ENCODE measurements at places on chromosomes 16 and 17. TPM values are rescaled to one million over a fixed set of nuclear protein-coding genes. Genes with fewer than 3 reads are reported as not detected.
A peak's percentile ranks its signal among the peaks of the same experiment; 100 is the strongest.

Gene SOCS1
- total RNA-seq = 9.0 TPM

Gene MYO15B
- 121 TPM for total RNA-seq

Gene SLC5A2
- total RNA-seq = 0.44 TPM

Gene ABCC12
- 1.6 TPM for total RNA-seq

Gene KRT36
- total RNA-seq = not detected

Gene GCSH
- 22.1 TPM for total RNA-seq

Gene CDK3
- 13.0 TPM for total RNA-seq

Gene PYDC1
- total RNA-seq = not detected

DNA sequence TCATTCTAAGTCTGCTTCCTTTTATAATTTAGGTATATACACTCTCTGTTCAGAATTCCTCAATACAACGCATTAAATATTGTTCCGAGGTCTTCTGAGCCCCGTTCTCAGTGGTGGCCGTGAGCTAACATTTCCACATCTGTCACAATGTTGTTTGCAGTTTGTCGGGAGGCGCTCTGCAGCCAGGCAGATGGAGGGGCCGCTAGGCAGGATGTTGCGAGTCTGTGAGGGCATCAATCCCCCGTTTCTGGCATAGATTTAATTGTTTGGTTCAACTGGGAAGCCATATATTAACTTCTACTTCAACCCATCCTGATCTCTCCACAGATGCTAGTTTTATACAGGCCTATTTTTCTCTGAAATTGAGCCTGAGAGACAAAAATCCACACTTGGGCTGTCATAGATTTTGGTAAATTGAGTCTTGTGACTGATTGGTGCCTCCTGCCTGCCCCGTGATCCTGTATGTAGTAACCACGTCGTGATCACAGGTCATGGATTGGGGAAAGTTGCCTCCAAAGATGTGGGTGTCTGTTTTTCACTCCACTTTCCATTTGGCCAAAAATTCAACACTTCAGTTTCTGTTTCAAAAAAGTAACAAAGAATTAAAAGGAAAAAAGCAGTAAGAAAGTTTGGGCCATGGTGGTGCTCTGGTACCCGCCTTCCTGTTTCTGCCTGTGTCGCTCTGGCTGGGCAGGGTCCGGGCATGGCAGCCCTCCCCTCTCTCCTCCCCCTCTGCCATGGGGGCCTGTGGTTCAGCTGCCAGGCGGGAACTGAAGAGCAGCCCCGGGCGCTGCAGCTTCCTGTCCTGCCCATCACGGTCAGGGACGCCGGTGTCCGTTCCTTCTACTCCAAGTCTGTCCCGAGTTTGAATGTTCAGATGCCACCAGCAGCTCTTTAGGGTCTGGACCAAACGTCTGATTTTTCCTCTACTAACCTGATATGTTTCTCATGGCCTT lies 41.5 kb downstream of the RPTOR start:
- no peak for DNase-seq

GRCh38 chr17:19306160-19307111 lies 56.1 kb downstream of the B9D1 start:
- DNase-seq = no peak

DNA sequence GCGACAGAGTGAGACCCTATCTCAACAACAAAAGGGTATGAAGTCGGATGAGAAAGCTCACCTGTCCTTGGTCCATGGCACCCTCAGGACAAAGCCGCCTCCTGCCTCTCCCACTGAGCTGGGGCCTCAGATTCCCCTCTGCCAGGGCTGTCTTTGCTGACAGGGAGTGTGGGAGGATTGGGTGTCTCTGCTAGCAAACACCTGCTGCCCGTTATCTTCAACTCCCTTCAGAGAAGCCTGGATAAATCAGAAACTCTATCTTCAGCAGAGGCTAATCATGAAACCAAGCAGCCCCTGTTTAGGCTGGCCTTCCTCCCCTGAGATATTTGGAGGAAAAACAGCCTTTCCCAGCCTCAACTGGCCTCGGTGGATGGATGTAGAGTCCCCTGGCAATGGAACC lies 36.3 kb upstream of the CDH1 start:
- DNase-seq = no peak

DNA sequence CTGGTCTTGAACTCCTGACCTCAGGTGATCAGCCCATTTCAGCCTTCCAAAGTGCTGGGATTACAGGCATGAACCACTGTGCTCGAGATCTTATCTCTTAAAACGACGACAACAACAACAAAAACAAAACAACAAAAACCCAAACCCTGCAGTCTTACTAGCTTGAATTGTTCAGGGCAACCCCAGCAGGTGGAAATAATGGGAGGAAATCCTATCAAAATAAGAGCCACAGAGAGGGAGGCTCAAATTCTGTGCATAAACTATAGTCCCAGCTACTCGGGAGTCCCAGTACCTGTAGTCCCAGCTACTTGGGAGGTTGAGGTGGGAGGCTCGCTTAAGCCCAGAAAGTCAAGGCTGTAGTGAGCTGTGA lies 16.5 kb upstream of the ATP6V0A1 start:
- DNase-seq = no peak

DNA sequence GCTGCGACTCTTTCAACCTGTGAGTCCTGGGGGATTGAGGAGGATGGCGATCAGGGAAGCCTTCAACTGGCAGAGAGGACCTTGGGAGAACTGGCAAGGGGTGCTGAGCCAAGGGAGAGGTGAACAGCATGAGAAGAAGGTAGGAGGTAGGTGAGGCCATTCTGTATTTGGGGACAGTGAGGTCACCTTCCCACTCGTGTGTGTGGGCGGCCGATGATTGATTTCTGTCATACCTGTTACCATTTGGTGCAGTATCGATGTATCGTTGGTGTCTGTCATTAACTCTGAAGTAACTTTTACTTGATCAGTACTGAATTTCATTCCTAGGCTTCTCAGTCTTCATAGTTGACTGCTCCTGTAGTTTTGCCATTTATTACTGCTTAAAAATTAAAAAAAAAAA lies 3.8 kb downstream of the ARSG start:
- DNase-seq = no peak

- no peak for DNase-seq
Observed at GRCh38 chr17:32279891-32280716, 14.5 kb downstream of the RHBDL3 start.

DNA sequence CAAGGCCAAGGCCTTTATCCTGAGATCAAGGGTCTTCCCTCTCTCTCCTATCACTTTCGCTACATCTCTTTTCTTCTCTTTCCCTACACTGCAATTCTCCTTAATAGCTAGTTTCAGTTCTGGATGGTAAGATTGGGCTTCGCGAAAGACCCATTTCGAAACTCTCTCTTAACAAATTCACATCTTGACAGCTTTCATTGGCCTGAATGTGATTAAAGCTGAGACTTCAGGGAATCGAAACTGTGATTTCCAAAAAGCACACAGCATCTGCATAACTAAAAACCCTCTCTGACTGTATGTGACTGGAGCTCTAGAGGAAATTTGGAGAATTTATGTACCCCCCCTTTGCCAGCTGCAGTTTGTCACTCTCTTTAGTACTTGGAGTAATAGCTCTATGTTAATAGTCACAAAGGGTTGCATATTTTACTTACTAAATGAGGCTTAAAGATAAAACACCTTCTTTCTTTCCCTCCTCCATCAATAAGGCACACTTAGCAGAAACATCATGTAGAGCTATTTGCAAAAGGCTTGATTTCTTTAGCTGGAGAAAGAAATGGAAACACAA lies 105.3 kb upstream of the FAM20A start:
- DNase-seq = no peak

DNA sequence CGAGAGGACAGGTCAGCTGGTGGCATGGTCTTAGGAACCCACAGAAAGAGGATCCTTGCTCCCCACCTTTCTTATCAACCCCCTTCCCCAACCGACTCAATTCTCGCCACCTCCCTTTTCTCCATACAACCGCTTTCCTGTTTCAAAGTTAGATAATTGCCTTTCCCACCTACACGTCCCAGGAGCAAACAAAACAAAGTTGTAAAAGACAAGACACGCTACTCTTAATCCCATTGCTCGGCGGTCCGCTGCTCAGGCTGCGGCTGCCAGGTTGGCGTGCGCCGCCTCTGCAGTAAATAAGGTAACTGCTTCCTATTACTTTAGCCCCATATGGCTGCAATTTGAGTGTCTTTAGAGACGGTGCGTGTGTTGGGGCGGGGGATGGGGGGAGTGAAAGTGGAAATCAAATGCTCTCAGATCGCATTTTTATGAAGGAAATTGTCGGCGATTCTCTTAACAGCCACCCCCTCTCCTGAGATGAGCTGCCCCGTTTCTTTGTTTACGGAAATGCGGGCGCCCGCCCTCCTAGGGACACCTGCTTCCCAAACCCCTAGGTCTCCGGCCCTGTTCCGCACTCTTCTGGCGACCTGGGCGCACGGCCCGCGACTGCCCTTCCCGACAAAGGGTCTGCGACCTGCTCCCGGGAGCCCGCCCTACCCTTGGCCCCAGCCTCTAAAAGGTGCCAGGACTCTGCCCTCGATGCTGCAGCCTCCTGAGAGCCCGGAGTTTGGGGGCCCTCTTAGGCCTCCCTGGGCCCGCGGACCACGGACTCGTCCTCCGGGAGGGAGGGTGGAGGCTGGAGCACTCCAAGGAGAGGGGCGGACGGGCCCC lies 3.7 kb upstream of the CBX8 start:
- DNase-seq = no peak

DNA sequence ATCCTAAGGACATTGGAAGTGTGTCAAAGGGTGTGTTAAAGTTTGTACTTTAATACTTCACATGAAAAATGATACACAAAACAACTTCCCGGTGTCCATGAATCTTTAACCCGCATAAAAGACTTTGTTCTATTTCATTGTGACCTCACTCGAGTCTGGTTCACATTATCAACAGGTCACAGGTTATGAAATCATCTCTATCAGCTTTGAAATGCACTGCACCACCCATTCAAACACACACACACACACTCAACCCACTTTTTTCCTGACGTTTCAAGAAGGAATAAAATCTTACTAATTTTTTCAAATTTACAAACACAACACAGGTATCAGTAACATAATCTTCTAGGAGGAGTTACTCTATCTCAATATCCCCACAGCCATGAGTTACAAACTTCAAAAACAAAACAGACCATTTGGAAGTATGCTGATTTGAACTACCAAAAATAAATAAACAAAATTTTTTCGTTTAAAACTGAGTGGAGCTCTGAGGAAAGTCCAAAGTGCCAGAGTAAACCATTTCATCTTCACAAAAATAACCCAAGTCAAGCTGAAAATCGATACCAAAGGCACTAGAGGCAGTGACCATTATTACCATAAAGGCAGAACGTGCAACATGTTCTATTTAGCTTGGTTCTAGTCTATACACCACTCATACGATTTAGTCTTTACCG lies 2.7 kb downstream of the ACOX1 start:
- DNase-seq = no peak

DNA sequence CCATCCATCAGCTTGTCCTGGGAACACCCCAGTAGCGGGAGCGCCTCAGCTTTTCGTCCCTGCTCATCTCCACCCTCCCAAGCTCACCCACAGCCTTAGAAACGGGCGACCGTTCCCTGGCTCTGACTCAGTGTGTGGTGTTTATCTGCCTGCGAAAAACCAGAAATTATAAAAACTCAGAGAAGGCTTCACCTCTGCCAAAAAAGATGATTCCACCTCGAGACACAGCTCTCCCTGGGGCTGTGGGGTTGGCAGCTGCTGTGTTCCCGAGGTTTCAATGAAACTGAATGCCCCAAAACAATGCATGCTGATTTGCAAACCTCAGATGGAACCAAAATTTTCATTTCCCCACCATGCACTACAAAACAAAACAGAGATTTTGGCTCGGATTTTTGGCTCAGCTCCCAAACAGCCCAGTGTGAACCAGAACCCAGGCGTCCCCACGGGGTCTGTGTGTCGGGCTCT lies 62.4 kb upstream of the MED9 start:
- DNase-seq = peak; percentile 76

GRCh38 chr16:87127061-87127765 lies 190.0 kb downstream of the C16orf95 start:
- DNase-seq = no peak

DNA sequence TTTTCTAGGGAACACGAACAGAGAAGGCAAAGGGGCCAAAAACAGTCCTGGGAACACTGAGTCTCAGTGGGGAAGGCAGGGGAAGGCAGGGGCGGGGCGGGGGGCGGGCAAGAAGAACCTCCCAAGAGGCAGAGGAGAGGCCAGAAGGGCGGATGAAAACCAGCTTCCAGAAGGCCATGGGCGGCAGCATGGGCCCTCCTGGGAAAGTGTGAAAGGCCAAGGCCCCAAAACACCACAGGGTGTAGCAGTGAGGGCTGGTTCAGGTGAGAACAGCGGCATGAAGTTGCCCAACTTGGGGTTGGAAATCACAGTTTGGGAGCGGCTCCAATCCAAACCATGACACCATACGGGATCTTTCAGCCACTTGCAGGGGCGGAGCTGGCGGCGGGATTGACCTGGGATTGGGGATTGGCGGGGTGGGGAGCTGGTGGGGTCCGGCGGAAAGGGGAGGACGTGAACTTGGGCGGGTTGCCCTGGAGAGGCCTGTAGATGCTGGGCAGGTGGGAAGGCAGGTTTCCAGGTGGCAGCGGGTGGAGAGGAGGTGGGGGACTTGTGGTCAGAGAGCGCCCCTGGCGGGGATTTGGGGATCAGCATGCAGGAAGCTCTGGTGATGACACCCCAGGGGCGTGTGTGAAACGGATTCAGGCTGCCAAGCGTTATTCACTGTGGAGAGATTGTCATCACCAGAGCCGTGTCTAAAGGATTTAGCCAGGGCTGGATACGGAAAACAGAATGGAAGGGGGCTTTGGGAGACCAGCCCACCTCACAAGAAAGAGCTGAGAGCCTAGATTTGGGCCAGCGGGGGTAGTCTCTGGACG lies 80.9 kb downstream of the ARHGAP23 start:
- DNase-seq = peak; percentile 76

DNA sequence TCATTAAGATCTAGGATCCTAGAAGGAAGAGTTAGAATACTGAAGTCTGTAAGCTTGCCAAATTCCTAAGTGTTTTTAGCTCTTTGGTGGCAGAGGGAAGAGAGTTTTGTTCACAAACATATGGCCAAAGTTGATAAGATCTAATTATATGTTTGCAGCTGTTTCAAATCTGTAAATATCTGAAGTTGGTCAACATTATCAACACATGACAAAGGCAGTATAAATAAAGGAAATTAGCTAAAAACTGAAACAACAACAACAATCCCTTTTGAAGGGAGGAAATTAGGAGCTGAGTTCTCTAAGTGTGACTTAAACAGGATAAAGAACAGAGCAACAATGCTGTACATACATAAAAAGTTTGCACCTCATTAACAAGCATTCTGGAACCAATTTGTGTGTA lies 208.7 kb downstream of the KCNJ2 start:
- no peak for DNase-seq

DNA sequence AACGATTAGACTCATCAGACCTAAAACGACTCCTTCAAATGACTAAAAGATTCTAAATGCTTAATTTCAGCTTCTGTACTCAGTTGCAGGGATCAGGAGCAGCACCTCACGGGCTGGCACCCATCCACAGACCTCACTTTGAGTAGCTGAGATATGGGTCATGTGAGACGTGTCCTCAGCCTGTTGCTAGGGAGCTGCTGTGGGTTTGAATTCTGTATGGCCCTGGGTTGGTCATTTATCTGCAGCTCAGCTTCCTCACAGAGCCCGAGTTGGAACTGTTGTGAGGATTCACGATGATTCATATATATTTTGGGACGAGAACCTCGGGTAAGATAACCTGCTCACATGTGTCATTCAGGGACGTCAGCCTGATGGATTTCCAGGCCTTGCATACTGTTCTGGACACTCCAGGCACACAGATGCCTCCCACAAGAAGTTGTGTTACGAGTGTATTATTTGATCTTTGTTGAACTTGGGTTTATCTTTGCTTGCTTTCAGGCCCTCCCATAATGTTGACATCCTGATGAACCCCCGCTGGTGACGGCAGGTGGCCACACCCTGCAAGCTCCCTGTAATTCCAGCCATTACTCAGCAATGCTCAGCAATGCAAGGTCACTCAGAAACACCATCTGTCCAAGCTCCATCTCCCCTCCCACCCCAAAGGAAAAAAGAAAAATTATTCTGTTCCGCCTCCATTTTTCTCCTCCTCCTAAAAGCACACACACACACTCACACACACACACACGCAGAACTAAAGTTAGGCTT lies 137.6 kb downstream of the RBFOX3 start:
- DNase-seq = no peak
